ENCODE measurements at places on chromosomes 7 and 10. TPM values are rescaled to one million over a fixed set of nuclear protein-coding genes. Genes with fewer than 3 reads are reported as not detected.

Gene LHFPL3
- not detected for total RNA-seq

Gene BMPER
- 138 TPM for total RNA-seq

Gene VPS37D
- total RNA-seq = 32.0 TPM

Gene TMEM178B
- total RNA-seq = 0.39 TPM

Gene NIPSNAP2
- total RNA-seq = 123 TPM

Gene MRLN
- total RNA-seq = not detected

Gene MMD2
- total RNA-seq = not detected

DNA sequence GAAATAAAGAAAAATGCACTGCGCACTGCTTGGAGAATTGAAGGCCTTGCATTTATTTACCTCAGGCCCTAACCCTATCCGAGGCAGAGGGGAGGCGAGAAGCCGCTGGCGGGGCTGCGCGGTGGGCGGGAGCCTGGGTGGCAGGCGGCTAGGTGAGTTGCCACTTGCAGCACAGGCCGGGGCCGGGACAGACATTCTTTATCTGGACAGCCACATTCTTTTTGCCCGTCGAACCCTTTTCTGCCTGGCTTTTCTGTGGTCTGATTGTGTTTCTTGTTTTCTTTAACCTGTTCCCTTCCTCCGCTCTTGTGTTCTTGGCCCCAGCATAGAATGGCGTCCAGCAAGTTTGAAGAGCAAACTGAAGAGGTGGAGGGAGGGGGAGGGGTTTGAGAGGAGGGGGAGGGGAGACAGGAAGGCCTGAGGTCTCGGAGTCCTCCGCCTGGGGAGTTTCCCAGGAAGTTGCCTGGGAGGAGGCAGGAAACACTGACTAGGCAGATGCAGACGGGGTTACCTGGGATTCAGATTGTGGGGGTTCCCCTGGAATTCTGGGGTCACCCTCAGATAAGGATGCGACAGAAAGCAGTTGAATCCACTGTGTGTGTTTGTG lies 5.1 kb downstream of the SHH start:
- DNase-seq = no peak

- no peak for DNase-seq
Observed at GRCh38 chr10:126203746-126204145, 184.5 kb downstream of the ADAM12 start.

DNA sequence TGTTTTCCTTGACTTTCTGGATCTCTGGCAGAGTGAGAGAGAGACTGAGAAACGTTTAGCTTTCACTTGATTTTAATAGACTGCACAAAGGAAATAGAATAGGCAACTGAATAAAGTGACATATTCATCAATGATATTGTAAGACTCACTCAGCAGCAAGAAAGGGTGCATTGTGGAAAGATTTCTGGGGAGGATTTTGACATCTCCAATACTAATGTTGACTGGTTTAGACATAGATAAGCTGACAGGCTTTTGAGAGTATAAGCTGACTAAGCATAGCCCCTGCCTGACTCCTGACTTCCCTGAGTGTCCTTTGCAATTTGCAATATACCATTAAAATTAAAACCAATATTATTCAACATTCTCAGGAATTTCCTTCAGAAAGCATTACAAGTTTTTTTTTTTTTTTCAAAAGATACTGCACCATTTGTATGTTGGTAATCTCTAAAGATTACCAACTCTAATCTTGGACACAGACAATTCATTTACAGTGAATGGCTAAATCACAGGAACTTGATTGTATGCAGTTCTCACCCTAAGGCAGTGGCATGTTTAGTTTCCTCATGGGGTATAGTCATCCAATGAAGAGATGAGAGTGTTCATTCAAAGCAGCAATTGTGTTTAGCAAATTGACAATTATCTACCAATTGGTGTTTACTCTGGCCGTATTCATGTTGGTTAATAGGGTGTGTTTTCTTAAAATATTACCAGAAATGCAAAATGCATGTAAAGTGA lies 325.6 kb downstream of the SORCS3 start:
- no peak for DNase-seq

DNA sequence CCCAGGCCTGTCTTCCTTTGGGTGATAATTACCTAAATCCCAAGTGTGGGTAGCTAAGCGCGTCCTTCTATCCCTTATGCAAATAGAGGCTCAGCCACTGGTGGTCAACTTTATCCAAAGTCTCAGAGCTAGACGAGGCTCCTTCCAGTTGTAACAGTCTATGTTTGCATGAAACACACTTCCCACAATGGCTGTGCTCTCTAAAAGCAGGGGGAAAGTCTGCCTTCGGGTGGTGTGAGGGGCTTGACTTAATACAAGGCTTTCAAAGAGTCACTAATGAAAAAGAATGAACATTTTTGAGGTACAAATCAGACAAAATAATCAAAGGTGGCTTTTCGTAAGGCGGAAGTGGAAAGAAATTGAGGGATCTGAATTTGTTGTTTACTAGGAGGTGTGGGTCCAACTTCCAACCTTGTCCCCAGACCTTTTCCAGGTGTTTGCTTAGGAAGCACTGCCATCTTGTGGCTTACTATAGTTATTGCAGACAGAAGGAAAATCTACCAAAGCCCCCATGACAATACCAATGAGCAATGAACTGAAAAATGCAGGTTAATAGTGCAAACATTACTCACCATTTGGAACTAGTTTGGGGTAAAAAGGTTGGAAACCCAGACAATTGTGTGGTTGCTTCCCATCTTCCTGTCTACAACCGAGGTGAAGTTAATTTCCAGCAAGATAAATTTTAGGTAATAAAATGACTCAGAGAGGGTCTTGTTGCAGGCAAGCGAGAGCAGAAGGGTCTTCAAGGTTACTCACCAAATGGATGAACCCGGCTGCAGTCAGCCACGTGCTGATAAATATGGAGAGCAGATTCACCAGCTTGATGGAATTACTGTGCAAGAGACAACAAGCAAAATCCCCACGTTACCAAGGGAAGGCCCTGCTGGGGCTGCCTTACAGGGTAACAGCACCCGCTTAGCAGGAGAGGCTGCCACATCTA lies 525.7 kb downstream of the KCNMA1 start:
- peak; percentile 80 for DNase-seq

DNA sequence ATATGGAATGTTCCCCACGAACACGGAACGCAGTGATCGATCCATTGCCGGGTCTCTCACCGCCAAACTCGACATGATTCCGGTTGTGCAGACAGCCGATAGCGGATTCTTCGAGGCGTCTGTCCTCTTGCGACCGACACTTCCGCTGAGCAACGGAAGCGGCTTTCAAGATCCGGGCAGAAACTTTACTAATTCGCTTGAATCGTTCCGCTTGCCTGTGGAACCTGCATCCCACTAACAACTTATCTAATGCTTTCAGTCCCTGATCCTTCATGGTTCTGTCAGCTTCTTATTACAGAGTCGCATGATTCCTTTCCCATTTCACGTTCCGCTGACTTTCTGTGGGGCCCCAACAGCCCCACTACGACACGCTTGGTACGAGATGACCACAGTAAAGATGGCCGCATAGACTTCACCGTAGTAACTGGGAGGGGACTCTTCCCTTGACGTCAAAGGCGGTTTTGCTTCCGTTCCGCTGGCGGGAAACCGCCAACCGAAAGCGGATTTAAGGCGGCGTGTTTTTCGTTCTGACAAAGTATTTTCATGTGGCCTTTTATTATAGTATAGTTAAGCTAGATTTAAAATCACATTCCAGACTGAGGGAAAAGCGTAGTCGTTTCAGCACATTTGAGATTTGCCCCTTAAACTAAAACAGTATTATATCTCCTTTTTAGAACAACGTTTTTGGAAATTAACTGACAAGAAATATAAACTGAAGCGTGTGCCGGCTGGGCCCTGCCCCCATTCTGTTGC lies at the start of gene CSTF2T:
Gene CSTF2T (minus strand): TSS at position 121 of the 753 bp plus-strand sequence. CDS start 46 bp downstream, at position 75.
- DNase-seq = peak; percentile 93

DNA sequence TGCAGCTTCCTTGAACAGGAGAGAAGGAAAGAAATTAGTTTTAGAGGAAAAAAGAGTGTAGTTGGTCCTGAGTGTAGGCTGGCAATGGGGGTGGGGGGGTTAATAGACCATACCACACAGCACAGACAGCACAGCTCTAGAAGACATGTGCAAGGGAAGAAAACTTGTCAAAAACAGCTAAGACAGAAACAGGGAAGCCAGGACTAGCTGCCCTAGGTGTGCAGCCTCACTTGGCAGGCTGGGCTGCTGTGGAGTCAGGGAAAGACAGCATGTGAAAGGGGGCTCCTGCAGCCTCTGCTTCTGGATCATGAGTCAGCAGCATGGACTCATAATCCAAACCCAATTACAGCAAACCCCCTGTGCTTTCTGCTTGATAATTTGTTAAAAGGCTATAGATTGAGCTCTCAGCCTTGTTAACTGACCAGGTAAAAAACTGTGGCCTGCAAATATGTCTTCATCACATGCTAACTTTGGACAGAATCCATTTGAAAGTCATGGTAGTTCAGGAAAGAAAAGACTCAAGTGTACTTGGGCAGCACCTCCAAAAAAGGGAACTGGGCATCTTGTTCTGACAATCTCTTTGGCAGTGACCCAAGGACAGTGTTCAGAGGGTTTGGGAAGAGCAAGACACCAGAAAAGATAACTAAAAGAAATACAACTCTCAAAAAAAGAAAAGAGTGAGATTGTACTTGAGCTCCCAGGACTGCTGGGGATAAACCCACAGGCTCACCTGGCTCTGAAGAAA lies 142.2 kb upstream of the VWC2 start:
- peak; percentile 22 for DNase-seq

GRCh38 chr7:32673275-32673983 lies 178.1 kb downstream of the AVL9 start:
- DNase-seq = no peak

GRCh38 chr7:100543586-100543985 lies 4.6 kb downstream of the AGFG2 start:
- DNase-seq = no peak

- DNase-seq = peak; percentile 95
Observed at GRCh38 chr7:140059273-140060242, 3.2 kb downstream of the PARP12 start.

- DNase-seq = no peak
Observed at GRCh38 chr10:89926736-89927135, 225.3 kb downstream of the KIF20B start.

GRCh38 chr7:50953303-50953702 lies 170.6 kb upstream of the GRB10 start:
- no peak for DNase-seq

- DNase-seq = no peak
Observed at GRCh38 chr7:80773787-80774508, 135.5 kb downstream of the CD36 start.

DNA sequence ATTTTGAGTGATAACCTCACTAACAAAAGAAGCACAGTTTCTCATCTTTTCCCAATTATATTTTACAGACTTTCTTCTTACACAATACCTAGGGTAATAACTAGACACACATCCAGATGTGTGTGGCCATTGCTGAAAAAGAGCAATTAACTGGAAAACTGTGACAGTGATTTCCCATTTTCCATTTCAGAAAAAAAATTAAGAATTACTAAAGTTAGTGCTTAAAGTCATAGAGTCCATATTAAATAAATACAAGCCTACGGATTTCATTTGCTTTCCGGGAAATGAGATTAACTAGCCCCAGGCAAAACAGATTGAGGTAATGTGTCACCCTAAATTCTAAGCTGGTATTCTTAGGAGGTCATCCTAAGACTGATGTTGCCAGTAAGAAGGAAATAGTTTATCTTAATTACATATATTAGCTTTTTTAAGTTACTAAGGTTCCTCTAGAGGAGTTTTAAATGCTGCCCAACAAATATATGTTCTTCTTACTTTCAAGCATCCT lies 10.2 kb upstream of the MACC1 start:
- DNase-seq = no peak

DNA sequence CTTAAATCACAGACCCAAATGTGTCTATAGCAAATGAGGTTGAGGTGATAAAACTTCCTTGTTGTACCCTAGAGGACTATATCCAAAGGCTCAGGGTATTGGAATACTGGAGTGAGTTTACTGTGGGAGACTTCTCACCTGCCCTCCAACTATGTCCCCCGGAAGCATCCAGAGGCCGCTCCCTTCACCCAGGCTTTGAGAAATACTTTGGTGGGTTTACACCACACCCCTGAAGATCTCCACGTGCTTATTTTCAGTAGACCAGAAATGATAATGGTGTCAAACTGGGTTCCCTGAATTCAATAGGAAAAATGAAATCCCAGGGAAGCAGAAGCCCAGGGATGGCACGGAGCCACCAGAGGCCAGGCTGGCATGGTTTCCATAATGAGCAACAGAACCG lies 31.3 kb upstream of the NANOS1 start:
- no peak for DNase-seq

- DNase-seq = no peak
Observed at GRCh38 chr7:39062811-39063210, 85.1 kb downstream of the POU6F2 start.

- no peak for DNase-seq
Observed at GRCh38 chr7:44288811-44289340, 36.5 kb downstream of the CAMK2B start.

DNA sequence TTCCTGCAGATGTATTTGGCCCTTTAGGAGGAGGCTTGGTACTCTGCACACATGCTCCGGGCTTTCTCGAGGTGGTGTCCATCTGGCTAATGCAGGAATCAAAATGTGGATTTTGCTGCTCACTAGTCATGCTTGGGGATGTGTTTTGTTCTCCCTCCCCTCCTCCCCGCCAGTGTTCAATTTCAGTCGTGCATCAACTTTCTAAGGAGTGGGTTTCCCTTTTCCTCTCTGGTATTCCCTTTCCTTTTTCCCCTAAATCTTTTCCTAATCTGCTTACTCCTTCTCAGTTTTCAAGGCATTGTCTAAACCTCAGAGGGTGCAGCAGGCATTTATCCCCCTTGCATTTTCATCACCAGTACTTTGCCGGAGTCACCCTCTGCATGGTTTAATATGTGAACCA lies 201.8 kb downstream of the CCDC3 start:
- no peak for DNase-seq

DNA sequence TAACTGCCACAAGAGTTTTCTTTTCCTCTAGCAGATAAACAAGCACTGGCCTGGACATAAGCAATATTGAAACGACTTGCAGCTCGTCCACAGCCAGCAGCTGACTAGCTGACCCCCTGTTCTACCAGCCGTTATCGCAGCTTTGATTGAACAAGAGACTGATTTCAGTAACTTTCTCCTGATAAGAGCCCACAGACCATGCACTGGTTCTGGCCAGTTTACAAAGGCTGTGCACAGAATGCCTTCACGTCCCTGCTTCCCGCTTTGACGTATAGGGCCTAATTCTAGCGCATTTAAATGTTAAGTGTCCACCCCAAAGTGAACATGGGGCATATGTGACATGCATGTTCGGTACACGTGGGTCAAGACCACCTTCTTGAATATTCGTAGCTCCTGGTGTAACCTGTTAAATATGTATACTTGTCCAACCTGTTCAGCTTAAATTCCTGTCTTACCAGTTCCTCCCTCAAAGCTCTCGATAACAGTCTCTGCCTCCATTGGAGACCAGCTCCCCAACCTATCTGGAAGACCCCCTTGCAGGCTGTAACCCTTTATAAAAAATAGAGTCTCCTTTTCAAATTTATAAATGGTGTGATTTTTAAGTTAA lies 69.2 kb downstream of the LYZL1 start:
- DNase-seq = peak; percentile 51

- DNase-seq = no peak
Observed at GRCh38 chr7:33671531-33672262, 233.6 kb upstream of the BMPER start.

All from cardiac muscle cell (in vitro differentiated cells and primary cell).